ENCODE measurements at places on chromosomes 13 and 19.

- DNase-seq: no peak
These were observed 230.8 kb downstream of the DCT start for GRCh38 chr13:94248454-94249228.

GRCh38 chr13:93806861-93807260 is 580.3 kb downstream of the GPC6 start:
- DNase-seq: no peak

DNA sequence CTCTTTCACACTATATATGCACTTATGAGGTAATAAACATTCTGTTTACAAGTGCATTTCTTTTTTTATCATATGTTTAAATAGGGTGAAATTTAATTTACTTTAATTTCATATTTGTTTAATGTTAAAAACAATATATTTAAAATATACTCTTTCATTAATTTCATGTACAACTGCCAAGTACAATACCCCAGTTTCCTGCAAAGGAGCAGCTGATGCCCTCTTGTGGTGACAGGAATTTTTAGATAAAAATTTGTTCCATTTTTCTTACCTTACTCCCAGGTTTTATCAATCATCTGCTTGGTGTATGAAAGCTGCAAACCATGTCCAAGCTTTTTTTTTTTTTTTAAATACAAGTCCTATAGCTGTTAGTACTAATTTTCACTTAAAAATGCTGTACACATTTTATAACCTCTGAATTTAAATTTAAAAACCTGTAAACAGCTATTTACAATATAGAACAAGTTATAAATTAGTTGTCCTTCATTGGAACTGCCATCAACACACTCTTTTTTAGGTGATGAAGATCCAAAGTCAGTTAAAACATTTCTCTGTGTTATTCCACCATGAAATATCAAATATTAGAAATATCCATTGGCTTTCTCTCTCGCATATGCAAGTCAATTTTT is 4.9 kb downstream of the PCDH20 start:
- no peak for DNase-seq

GRCh38 chr13:88800505-88800904 is 1129.3 kb downstream of the SLITRK5 start:
- no peak for DNase-seq

DNA sequence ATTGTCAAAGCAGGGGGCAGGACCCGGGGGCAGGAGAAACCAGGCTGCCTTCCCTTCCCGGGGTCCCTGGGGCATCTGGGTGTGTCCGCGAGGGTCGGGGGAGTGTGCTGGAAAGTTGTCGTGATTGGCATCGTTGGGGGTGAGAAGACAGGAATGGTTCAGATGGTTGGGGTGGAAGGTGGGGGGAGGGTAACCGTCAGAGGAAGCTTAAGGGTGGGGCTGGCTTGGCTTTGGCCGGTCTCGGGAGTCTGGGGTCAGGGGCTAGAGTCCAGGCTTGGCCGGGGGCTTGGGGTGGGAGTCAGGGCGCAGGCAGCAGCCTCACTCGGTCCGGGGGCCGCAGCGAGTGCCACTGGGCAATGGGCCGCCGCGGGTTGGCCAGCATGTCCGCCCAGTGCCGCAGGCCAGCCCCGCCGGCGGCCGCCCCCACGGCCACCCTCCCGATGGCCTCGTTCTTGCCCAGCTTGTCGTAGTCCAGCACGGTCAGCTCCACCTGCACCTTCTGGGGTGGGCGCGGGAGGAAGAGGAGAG is 6.8 kb upstream of the DNAAF3 start:
- DNase-seq: no peak

GRCh38 chr13:79560954-79561353 is 80.0 kb downstream of the NDFIP2 start:
- no peak for DNase-seq
